Inflammatory macrophage treated with lipopolysaccharide for 4 hours (primary cell): ENCODE measurements at places on chromosomes 5 and 9.
A peak's percentile ranks its signal among the peaks of the same experiment; 100 is the strongest.

- DNase-seq = peak; percentile 10
These were observed 37.5 kb downstream of the CLINT1 start for GRCh38 chr5:157821405-157821804.

DNA sequence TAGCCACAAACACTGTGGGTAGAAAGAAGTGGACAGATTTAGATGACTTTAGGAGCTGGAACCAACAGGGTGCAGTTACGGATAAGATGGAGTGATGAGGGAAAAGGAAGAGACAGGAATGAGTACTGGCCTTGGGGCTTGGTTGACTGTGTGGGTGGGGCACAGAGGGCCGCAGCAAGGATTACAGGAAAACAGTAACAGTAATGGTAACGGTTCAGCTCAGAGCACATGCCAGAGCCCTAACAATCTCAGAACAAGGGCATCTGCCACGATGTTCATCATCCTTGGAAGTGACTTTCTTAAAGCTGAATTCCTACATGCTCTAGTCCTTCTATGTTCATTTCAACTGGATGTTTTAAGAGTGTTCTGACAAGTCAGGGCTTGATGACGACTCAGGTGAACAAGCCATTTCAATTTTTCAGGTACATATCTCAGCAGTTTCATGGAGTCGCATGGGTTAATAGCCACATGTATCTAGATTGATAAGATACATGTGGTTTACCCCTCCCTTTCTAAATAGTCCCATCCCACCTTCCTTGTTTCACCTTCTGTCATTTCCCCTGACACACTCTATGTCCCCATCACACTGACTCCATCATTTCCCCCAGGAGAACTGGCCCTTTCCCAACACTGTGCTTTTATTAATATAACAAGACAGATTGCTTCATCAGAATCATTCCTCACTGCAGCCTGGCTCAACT, 65.0 kb downstream of the CEMIP2 start:
- DNase-seq = no peak

DNA sequence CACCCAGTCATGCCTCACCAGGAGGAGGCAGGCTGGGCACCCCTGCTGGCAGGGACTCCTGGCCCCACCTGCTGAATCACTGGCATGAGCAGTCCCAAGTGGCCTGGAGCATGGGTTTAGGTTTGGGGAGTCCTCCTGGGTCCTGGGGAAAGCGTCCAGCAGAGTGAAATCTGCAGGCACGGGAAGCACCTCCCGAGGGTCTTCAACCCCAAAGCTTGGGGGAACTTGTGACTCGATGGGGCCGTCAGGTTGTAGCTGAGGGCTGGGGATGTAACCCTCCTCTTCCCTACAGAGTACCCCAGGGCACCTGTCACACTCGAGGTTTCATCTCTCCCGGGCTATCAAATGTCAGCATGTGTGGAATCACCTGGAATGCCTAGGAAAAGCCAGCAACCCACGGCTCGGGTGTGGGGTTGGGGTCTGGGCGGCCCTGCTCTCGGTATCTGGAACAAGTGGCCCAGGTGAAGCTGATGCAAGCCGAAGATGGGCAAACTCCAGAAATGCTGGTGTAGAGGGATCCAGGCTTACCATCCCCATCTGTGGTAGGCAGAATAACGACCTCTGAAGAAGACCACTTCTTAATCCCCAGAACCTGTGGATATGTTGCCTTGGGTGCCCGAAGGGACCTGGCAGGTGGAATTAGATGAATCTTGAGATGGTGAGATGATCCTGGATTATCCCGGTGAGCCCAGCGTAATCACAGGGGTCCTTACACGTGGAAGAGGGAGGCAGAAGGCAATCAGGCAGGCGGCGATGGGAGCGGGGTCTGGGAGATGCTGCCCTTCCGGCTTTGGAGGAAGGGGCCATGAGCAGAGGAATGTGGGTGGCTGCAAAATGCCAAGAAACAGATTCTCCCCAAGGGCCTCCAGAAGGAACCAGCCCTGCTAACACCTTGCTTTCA, 6.1 kb upstream of the RASGEF1C start:
- no peak for DNase-seq

- no peak for DNase-seq
These were observed 2.0 kb downstream of the TMEM38B start for GRCh38 chr9:105696219-105696793.
